ENCODE measurements at places on chromosomes 7 and 10.

GRCh38 chr10:17262502-17262901 lies 34.5 kb downstream of the VIM start:
- DNase-seq, result no peak

DNA sequence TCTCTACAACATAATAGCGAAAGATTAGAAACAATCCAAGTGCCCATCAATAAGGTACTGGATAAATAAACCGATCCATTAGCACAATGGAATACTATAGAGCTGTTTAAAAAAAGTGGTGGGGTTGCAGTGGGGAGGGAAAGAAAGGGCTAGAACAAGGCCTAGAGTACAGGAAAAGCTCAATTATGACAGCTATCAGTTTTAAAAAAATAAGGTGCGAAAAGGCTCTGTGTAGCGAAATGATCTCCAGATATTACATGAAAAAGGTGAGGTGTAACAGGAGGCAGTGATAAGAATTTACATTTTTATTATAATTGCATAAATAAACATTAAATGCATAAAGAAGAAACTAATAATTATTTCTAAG lies 30.8 kb downstream of the CYTH3 start:
- DNase-seq, result no peak

DNA sequence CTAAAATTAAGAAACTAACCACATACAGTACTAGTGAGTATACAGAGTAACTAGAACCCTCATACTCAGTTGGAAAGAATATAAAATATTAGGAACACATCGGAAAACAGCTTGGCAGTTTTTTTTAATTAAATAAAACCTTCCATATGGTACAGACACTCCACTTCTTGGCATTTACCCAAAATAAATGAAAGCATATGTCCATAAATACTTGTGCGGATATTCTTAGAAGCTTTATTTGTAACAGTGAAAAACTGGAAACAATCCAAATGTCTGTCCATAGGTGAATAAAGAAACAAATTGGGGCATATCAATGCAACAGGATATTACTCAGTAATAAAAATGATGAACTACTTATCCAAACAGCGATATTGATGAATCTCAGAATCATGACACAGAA lies 410.0 kb downstream of the HTR7 start:
- no peak for DNase-seq

DNA sequence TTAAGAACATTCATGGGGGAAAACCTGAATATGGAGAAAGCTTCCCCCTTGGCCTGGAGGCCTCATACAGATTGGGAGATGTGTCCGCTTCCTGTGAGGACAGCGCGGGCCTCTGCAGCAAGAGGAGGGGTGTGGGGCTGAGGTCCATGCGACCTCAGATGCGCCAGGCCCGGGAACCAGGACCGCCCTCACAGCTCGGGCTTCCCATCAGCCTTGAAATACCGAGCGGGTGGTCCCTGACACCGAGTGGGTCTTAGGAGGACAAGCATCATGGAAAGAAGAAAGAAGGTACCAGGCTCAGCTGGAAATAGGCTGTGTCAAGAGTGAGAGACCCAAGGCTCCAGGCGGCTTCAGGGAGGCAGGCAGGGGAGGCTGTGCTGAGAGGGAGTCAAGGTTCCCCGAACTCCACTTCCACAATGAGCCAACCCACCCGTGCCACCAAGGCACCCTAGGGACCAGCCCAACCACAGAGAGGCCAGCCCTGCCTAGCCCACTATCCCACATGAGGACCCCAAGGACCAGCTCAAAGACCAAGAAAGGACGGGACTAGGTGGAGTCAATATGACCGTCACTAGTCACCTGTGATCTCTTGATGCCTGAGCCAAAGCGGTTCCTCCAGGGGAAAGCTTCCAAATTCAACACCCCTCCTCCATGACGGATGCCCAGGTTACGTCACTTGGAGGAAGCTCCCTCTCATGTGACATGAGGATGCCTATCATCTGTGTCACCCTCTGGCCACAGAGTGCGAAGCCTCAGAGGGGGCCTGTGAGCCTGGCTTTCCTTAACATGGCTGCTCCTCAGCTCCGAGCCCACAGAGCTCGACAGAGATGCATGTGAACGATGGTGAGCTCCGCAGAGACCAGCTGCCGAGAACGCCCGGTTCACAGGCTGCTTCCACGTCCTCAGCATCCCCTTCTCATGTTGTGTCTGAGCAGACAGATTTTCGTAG lies 103.7 kb downstream of the TCERG1L start:
- DNase-seq, result no peak

DNA sequence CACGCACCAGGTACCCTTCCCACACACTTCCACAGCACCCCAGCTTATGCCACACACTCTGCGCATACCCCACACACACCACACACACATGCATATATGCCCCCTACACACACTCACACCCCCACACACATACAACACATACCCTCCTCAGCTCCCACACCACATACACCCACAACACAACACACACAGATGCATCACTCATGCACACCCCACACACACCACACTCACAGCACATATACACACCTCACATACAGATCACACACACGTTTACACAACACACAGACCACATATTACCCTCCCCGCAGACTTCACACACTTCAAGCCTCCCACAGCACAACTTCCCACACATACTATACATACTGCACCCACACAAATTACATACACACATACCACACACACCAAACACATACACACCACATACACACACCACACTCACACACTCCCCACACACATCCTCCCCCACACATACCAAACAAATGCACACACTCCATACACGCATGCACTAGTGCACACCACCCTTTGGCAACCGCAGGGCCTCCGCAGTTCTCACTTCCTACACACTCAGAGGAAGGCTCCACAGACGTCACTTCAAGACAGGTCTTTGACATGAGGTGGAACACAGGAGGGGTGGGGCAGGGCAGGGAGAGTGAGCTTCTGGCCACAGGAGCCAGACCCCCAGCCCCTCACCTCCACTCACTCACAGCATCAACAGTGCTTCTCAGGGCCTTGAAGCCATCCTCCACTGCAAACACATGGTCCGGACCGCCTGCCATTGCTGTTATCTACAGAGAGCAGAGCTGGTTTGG lies 18.5 kb upstream of the ANTXRL start:
- no peak for DNase-seq

- no peak for DNase-seq
Measured at GRCh38 chr7:48786951-48787350, 137.4 kb upstream of the CDC14C start.

DNA sequence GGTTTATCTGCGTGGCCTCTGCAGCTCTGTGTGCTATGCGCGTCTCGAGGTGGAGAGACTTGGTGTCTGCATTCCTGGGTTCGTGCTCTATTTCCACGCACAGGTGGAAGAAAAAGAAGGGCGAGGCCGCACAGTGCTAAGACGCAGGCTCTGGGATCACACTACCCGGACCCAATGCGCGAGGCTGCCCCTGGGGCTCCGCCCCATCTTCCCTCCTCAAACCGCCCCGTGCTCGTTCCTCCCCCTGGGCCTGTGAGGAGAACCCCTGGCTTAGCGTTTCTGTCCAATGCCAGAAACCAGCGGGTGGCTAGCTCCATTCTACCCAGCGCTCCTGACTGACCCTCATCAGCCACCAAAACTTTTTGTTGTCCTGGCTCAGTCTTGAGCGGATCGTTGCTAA lies 143.1 kb downstream of the DYNC2I1 start:
- no peak for DNase-seq

DNA sequence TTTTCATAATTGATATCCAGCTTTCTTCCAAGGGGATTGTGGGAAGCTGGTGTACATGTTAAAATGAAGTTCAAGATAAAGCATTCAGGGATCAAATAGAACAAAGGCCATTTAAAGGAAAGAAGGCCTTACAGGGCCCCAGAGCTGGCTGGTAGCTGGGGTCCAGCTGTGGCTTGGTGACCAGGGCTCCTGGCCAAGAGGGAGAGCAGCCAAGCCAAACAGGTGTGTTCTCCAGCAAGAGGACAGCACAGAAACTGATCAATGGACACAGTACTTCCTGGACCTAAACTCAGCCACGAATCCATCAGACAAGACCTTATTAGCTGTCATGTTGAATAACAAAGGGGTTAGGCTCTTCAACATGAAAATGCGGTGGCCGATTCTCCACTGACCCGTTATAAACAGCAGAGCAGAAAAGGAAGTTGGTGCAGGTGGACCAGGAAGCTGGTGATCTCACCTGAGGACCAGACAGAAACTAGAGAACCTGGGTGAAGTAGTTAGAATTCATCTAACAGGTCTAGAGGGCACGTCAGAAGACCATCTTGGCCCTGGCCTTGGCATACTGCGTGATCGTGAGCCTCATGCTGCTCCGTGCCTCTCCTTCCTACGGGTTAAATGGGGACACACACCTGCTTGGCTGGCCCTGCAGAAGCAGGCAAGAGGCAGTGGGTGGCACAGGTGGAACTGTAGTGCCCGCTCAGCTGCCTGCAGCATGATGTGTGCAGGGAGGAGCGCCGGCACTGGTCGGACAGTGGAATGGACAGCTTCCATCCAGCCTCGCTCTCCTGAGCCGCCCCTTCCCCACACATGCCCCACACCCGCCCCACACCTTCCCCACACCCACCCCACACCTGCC lies 53.8 kb downstream of the PARP12 start:
- no peak for DNase-seq

- no peak for DNase-seq
Measured at GRCh38 chr7:76217942-76218566, 16.4 kb downstream of the SRRM3 start.
